Myometrial cell (primary cell): ENCODE measurements at places on chromosomes 4 and X. TPM values are rescaled to one million over a fixed set of nuclear protein-coding genes. Genes with fewer than 3 reads are reported as not detected.

The RAB40AL gene
- total RNA-seq, result not detected in 2 replicates

The TRAPPC11 gene
- total RNA-seq, result 30.5 and 33.7 TPM in 2 replicates

The FAM9C gene
- 0.86 TPM in 1 of 2 replicates, not detected in the other for total RNA-seq

The VEGFD gene
- not detected in 2 replicates for total RNA-seq

The MAGEA10 gene
- not detected in 2 replicates for total RNA-seq

The FGF2 gene
- 11.5 and 18.3 TPM in 2 replicates for total RNA-seq

The FAM50A gene
- total RNA-seq, result 56.9 and 62.8 TPM in 2 replicates

The TLR2 gene
- not detected in 2 replicates for total RNA-seq

The MAGEC2 gene
- not detected in 2 replicates for total RNA-seq

The TIGD4 gene
- total RNA-seq, result 0.18 TPM in 1 of 2 replicates, not detected in the other

The RBPJ gene
- total RNA-seq, result 43.0 and 44.1 TPM in 2 replicates
